ENCODE measurements at places on chromosomes 7 and 10. TPM values are rescaled to one million over a fixed set of nuclear protein-coding genes. Genes with fewer than 3 reads are reported as not detected.

DNA sequence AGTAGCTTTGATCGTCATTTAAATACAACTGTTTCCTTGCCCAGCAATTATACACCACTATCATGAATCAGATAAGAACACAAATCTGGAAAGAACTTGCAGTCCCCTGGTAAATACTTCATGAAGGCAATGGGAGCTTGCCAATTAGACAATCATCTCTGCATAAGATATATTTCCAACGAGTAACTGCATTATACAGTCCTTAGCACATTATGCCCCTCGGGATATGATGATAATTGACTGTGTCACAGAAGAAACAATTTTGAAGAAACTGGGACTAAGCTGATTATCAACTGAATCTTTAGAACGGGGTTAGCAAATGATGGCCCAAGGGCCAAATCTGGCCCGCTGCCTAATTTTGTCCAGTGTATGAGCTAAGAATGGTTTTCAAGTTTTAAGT is 155.7 kb downstream of the TRIL start:
- no peak for DNase-seq

- no peak for DNase-seq
Observed at GRCh38 chr7:76294344-76295024, 8.0 kb upstream of the HSPB1 start.

DNA sequence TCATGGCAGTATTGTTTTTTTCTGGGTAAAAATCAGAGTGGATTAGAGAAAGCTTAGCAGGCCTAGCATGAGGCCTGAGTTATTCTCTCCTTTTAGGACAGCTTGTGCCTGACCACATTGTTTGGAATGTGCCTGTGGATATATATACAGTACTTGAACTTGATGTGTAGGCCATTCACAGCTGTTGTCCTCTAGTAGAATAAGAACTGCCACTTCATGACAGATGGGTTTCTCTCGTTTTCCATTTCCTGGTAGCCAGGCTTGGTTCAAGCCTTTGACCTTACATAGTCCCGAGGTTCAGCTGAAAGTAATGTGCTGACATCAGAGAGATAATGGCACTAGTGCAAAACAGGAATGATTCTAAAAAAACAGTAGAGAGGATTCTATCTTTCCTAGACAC is 473.9 kb downstream of the AUTS2 start:
- DNase-seq: no peak

DNA sequence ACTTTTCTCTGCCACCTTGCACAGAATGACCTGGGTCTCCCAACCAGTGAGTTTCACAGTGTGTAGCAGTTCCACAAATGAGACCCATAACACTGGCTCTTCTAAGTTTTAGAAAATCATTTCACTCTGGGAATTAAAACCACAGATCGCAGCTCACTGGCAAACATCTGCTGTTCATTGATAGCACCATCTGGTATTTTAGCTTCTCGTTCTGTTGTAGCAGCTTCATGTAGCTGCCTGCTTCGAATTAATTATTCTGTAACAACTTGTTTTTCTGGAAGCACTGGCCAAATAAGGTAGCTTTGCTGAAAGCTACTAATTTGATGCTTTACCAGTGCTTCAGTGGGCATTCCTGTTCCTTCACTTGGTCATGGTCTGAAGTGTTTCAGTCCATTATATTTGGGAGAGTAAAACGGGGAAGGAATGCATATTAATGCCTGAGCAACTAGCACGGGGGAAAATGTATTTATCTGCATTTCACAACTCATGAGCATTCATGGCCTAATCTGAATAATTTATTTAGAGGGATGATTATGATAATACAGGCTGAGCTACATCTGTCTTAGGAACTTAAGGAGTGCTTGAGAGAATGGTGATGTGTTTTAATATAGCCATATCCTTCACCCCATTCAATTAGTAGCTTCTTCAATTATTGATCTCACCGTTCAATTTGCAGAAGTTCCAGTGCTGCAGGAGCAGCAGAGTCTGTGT is 447.4 kb downstream of the XPNPEP1 start:
- DNase-seq: no peak

DNA sequence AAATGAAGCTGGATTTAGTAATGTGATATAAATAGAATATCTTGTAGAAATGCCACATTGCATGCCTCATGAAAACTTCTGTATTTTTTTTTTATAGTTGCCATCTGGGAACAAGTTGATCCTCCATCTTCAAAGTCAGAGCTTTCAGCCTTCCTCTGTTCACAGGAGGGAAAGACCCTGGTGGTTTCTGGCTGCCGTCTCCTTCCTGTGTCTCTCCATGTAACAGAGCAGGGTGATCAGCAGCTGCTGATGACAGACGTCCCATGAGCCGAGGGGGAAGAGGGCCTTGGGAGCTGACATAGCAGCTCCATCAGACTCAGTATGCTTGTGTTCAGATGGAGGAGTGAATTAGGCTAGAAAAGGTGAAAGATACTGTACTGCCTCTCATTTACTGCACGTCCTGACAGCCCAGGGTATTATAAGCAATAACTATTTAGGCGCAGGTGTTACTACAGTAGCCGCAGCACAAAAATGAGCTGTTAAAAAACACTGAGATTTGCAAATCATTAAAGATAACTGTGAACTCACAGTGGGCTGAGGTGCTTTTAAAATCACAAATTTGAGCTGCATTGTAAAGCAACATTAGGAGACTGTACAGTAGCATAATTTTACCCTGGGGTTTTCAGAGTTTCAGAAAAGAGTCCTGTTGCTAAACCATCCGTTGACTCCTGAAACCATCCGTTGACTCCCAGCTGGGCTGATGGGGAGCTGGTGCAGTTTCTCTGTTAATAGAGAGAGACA is 103.3 kb downstream of the CFAP58 start:
- DNase-seq: no peak

DNA sequence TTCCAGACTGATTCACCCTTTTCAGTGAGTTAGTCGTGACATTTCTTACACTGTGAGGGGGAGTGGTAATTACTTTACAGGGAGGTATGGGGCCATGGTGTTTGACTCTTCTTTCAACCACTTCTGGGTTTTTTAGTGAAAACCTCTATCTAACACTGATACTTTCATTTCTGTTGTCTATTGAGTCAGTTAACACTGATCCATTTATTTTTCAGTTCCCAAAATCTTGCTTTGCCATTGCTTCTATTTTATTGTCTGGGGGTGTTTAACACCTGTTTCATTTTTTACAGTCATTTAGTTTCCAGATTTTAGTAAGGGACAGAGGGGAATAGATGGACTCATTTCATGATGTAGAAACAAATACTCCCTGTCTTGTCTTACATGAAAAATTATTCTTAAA is 61.5 kb downstream of the HELLS start:
- DNase-seq: no peak

DNA sequence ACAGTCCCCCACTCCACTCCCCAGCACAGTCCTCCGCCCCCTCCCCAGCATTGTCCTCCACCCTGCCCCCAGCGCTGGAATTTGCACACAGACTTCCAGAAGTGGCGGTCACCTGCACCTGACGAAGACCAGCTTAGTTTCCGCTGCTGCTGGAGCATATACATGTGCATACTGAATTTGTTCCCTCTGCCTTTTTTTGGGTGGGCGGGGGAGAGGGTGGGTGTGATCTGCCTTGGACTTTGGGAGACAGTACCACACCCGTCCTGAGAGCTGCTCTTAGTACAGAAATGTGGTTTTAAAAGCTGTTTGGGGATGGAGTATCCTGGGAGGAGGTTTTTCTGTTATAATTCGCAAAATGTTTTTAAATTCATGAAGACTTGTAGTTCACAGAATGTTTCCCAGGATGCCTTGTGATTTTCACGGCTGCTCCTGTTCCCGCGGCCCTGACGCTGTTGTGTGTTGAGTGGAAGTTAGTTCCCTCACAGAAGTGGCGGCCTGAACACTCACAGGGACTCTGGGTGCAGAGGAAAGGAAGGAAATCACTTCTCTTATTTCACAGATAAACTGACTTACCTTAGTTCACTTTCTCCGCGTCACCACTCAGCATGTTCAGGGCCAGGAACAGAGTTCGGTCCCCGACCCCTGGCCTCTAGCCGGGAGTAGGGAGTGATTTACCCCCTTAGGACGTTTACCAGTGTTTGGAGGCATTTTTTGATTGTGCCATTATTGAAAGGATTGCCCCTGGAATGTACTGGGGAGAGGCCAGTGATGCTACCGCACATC is 18.6 kb downstream of the PFKP start:
- no peak for DNase-seq

DNA sequence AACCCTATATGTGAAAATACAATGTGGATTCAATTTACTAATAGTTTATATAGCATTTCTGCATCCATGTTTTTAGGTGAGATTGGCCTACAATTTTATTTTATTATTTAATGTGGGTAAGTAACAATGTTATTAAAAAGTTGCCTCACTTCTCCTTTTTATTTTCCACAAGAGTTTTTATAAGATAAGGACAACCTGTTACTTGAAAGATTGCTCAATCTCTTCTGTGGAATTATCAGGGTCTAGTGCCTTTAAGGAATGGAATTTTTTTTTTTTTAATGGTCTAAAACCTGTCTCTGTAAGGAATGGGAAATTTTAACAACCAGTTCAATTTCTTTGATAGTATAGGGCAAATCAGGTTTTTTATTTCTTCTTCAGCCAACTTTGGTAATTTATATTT is 53.9 kb upstream of the RAB18 start:
- DNase-seq: no peak

CC2D2B gene
- total RNA-seq: 2.1 TPM

GSTO2 gene
- total RNA-seq: 5.9 TPM

SYPL1 gene
- 92.7 TPM for total RNA-seq
